Right renal cortex interstitium (tissue), 3 donors: ENCODE measurements at places on chromosomes 12 and 14. TPM values are rescaled to one million over a fixed set of nuclear protein-coding genes. Genes with fewer than 3 reads are reported as not detected.
A peak's percentile ranks its signal among the peaks of the same experiment; 100 is the strongest.

The CEP290 gene
- 26.7 TPM for polyA plus RNA-seq

The DLST gene
- polyA plus RNA-seq: 126 TPM

The TAS2R31 gene
- polyA plus RNA-seq: 1.0 TPM

DNA sequence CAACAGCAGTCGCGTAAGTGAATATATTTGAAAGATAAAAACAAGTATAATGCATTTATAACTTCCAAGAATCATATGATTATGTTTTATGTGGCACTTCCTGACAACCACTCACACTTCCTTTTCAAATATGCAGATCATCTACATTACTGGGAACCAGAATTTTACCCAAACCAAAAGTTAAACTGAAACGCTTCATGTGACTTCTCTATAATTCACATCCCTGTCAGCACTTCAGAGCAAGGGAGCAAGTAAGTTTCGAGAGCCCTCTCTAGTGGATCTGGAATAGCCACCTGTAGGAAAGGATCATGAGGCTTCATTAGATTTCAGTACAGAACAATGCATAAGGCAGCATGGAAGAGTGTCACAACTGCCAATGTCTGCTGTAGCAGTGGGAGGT lies 13.7 kb upstream of the ALX1 start:
- no peak for DNase-seq

DNA sequence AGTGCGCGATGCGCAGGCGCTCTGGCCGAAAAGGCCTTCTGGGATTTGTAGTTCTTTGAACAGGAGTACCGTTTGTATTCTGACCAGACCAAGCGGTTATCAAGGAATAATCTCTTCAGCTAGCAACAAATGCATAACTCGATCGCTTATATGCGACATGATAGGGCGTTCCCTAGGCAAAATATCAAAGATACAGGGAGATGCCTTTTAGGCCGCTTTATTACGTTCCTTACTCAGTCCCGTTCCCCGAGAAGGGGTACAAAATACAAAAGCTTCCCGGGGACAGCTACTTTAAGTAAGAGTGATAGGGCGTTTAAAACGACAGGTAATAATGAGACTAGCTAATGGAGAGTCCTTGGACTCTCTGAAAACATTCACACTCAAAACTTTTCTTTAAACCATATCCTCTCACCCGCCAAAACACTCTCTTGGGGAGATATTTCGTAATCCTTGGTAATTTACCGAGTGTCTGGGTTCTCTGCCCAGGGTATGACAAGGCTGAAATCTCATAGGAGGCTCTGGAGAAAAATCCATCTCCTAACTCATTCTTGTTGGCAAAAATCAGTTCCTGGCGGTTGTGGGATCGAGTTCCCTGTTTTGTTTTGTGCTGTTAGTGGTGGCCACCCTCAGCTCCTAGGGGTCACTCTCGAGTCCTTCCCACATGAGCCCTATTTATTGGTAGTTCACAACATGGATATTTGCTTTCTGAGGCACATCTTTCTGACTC lies 412 bp upstream of the SNW1 start:
- DNase-seq: peak; percentile 96

DNA sequence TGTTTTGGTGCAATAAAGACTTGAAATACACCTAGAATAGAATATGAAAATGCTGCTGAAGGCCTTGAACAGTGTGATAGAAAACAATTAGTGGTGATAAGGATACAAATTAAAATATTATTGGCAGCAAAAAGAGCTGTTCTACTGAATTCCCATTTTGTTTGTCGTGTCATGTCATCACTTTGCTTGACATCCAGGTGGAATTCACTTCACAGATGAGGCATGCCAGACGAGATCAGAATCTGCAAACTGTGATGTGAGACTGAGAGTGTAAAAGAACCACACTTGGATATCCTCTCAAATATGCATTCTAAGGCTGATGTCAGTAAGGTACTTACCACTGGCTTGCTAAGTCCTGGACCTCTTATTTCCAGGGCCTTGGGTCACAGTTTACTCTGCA lies 635.1 kb upstream of the STXBP6 start:
- DNase-seq: no peak

DNA sequence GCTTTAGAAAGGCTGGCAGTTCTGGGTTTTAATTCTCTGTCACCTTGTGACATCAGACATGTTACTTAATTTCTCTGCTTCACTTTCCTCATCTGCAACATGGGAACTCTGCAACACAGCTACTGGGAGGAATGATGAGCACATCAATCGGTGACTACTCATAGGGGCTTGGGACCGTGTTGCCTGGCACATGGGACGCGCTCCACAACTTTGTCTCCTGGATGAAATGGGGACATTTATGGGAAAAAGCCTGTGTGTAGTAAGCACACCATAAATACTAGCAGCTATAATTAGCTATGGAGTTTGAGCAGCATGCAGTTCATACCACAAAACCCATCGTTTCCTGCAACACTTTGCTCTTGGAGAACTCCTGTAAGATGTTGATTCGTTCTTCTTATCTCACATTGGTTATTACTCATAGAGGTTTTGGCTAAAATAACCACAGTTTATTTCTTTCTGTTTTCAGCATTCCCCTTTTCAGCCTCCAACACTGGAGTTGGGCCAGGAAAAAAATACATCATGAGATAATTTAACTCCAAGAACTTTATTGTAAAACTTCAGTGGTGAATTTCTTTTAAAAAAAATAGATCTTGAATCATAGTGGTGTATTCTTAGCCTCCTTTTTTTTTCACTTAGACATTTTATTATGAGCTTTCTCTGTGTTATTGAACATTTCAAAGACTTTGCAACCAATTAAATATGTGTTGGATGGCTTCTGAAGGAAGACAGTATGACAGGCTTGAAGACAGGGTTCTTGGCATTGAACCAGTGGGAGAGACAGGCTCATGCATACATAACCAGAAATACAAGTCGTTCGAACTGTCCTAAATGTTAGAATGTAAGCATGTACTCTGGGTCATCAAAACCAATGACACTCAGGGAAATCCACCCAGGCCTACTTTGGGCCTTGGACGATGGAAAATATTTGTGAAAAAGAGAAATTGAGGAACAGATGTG lies 72.7 kb downstream of the RIN3 start:
- no peak for DNase-seq
